ENCODE measurements at places on chromosomes 5 and 9. TPM values are rescaled to one million over a fixed set of nuclear protein-coding genes. Genes with fewer than 3 reads are reported as not detected.

DNA sequence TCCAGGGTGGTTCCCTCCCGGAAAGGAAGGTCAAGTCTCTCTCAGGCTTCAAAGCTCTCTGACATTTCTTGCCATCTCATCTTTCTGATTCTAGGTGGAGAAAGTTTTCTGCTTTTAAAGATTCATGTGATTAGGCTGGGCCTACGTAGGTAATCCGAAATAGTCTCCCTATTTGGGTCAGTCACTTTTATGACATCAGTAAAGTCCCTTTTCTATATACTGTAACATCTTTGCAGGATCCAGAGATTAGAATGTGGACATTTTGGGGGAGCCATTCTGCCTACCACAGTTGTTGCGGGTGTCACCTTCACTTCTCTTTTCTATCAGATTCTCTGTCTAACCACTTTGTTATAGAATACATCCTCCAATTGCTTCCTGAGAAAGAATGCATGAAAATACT, 1.9 kb upstream of the RNF180 start:
- DNase-seq, result no peak

DNA sequence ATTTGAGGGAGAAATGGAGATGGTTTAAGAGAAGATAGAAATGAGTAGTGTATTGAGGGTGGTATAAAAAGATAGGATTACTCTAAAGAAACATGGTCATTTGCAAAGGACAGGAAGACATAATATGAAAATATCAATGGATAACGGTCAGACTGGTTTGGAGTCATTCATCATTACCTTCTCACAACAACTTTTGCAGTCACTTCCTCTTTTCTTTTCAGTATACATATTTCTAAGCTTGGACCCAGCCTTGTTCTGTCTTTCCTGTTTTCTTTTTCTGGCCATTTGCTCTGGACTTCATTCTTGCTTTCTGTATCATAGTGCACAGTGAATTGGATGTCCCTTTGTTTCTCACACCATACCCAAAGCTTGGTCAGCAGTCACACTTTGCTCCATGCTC, 966.5 kb upstream of the TYRP1 start:
- no peak for DNase-seq

Gene DCTN4
- polyA plus RNA-seq, result 40.4 TPM

Gene ENHO
- 3.4 TPM for polyA plus RNA-seq

Gene RNF183
- not detected for polyA plus RNA-seq

GRCh38 chr9:128150594-128151308, 1.5 kb downstream of the LCN2 start:
- no peak for DNase-seq

DNA sequence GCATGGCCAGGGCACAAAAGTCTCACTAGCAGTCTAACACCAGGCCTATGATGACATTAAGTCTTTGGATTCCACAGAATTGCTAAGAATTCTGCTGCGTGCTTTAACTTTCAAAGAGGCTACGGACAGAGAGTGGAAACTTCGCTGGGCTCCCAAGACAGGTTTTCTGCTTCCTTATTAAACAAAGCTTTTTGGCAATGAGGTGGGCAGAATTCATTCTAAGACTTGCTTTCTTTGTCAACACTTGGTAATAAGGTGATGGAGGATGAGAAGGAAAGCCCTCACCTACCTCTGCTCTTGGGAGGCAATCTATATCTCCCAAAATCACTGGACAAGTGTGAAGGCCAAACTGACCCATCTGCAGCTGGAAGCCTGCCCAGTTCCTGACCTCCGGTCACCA, 231.9 kb downstream of the ATPSCKMT start:
- DNase-seq, result no peak

DNA sequence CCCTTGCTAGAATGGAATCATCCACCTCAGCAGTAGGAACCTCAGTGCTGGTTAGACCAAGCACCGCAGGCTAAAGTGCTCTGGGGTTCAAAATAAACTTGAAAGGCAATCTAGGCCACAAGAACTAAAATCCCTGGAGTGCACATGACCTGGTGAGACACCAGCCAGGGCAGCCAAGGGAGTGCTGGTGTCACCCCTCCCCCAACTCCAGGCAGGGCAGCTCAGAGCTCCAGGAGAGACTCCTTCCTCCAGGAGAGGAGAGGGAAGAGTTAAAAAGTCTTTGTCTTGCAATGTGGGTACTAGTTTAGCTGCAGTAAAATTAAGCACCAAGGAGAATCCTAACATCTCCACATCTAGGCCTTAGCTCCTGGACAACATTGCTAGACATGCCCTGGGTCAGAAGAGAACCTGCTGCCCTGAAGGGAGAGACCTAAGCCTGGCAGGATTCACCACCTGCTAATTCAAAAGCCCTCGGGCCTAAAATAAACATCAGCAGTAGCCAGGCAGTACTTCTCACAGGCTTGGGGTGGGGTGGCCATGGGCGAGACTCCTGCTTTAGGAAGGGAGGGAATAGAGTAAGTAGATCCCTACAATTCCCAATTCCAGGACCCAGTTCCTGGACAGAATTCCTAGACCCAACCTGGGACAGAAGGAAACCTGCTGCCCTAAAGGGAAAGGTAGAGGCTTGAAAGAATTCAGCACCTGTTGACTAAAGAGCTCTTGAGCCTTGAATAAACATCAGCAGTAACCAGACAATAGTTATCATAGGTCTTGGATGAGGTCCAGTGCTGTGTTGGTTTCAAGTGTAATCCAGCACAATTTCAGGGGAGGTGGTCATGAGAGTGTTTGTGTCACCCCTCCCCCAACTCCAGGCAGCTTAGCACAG, 25.8 kb downstream of the UGT3A2 start:
- no peak for DNase-seq

DNA sequence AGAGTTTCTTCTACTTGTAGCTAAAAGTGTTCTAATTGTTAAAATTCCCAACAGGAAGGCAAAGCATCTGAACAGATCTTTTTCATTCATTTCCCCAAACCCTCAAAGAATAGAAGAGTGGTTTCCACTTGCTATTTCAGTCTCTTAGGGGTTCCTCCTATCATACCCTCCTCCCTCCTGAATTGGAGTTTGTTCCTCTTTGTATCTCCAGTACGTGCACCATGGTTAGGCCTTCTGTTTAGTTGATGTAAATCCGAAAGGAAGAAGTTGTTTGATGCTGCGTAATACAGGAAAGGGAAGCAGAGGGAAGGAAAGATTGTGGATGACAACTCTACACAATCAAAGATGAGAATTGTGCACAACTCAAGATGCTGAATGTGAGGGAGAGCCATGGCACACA, 303.6 kb downstream of the PIK3R1 start:
- DNase-seq, result no peak

Gene SHISAL2B
- polyA plus RNA-seq, result 0.40 TPM

Gene HRH2
- 0.90 TPM for polyA plus RNA-seq

Gene TMEM171
- polyA plus RNA-seq, result 0.58 TPM

Gene ARL10
- 12.2 TPM for polyA plus RNA-seq

DNA sequence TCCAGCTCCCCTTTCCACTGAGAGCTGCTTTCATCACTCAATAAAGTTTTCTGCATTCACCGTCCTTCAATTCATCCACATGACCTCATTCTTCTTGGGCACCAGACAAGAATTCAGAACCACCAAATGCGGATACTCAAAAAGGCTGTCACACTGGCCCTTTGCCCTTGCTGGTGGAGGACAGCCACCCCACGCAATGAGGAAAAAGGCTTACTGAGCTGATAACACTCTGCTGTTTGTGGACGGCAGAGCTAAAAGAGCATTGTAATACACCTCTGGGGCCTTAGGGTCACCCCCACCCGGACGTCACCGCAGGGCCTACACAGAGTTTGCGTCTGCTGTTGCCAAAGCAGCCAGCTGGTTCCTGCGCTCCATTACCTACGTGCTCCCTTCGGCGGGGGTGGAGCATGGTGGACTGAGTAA, 51.2 kb upstream of the ZNF608 start:
- no peak for DNase-seq

DNA sequence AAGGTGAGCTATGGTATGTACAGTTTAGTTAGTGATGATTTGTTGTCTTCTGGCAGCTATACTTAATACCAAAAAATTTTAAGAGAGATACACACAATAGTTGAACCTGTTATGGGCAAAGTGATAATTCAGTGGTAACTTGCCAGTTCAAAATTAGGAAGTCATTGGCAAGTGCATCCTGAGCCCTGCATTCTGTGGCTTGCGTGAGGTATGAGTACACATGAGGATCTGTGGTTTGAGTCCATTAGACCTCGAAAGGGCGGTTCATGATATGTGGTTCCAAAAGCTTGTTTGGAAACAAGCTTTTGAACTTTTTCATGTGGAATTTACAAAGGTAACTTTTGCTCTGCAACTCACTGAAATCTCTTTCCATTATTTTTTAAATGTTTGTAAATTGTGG, 47.0 kb downstream of the GPR21 start:
- no peak for DNase-seq

GRCh38 chr5:172689801-172690200, 48.7 kb downstream of the NEURL1B start:
- no peak for DNase-seq

Gene CER1
- polyA plus RNA-seq, result 0.46 TPM

DNA sequence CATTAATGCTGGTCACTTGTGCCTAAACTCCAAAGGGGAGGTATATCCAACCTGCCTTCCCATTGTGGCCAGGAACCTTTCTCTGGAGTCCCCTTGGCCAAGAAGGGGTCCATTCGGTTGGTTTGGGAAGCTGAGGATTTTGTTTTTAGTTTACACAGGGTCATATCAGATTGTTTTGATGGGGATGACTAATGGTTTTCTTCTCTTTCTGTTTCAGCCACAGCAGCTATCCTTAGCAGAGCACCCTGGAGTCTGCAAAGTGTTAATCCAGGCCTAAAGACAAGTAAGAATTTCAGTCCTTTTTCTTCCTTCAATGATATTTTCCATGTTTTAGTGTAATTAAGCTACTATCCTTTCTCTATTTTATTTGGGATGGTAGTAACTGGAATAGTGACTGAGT, 127.8 kb upstream of the CCDC152 start:
- DNase-seq, result no peak

Gene PAIP1
- polyA plus RNA-seq, result 88.3 TPM

Gene PHAX
- 37.8 TPM for polyA plus RNA-seq

GRCh38 chr5:1171340-1171941, 30.0 kb upstream of the SLC6A19 start:
- no peak for DNase-seq

Gene DMAC1
- 61.9 TPM for polyA plus RNA-seq

GRCh38 chr9:131227959-131228460, 48.3 kb downstream of the FAM78A start:
- no peak for DNase-seq

DNA sequence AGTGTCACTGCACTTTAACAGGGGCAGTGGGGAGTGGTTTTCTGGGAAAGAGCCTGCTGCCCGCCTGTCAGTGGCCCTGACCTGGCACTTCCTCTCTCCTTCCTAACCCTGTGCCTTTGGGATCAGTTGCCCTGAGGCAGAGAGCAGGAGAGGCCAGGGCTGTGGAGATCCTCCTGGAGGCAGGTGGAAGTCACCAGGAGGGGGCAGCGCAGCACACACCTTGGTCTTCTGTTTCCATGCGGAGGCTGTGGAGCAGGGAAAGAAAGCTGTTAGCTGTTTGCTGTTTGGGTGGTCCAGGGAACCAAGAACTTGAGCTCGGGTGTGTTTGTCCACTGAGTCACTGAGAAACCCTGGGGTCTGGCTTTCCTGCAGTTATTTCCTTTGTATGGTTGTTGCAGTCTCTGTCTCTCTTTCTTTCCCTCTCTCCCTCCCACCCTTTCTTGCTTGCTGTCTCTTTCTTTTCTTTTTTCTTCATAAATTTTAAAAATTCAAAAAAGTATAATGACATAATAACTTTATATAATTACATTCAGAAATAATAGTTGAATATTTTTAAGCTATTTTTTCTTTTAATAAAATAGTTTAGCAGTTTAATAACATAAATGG, 28.1 kb downstream of the NTRK2 start:
- no peak for DNase-seq

Gene ZNF883
- 4.1 TPM for polyA plus RNA-seq

DNA sequence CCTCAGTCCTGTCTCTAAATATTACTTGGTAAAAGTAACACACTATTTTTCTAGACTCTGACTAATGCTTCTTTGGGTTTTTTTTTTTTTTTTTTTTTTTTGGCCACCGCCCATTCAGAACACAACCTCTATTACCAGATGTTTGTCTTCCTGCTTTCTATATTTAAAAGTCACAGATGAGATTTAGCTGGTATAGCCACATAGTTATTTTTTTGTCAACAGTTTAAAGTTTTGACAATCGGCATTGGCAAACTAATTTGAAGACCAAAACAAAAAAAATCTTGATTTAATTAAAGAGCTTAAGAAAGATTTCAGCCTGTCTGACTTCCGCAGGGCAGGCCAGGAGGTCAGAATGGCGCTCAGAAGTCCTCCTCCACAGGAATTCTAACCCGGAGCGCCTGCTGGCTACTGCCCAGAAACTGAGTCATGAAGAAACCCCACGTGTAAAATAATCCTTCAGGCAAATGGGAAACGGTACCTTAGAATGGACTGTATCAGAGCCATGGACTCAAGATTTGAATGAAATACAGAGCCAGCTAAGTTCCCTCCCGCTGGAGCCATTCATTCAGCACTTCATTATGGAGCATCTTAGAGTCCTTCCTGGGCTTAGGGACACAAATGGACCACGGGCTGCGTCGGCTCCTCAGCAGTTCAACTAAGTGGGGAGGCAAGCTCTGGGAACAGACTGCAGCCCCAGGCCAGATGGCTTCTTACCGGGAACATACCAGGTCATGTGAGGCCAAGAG, 55.6 kb downstream of the PTPDC1 start:
- peak; percentile 83 for DNase-seq

- no peak for DNase-seq
These were observed 85.4 kb downstream of the TMEM161B start for GRCh38 chr5:88183255-88183654.

DNA sequence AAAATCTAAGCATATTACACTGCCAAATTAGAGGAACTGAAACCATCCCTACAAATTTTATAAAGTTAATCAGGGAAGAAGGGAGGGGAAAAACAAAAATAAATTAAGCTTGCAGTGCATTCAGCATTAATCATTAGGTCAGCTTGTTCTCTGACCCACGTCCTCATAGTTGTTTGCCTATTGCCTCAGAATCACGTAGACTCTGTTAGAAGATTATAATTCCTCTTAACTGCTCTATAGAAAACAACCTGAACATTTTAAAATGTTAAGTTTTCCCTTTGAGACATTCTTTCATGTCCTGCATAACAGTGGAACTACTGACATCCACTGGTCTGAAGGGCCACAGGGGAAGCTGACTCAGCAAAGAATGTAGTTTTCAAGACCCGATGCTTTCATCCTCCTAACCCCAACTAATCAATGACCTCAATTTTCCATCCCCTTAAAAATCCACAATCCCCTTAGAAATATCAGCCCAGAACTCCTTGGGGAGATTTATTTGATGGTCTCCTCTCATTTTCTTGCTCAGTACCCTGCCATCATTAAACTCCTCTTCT, 112.4 kb downstream of the FBXO4 start:
- DNase-seq, result no peak

DNA sequence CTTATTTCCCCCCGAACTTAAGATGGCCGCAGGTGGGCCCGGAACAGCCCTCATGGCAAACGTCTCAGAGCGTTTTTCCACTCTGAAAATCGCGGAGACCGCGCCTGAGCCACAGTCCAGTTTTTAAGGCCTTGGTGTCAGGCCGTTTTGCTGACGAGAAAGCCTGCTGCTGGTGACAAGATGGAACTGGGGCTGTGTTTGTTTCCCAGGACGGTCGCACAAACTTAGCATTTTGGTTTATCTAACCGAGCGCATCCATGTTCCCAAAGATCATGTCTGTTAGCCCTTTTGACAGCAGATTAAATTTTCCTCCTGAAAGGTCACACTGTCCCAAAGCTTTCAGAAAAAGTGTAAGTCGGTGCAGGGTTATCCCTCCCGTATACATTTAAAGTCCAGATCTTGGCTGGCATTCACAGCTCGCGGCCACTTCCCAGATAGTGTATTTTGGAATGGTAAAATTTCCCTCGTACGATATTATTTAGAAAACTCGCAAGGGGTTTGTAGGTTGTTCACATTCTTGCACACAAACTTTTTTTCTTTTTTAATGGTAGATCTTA, 812 bp downstream of the SREK1 start:
- DNase-seq, result peak; percentile 45

GRCh38 chr9:115068031-115068430, 49.9 kb downstream of the TNC start:
- no peak for DNase-seq

Measured in forelimb muscle (tissue), 1 donor.